ENCODE measurements at places on chromosomes 2 and 18. TPM values are rescaled to one million over a fixed set of nuclear protein-coding genes. Genes with fewer than 3 reads are reported as not detected.

DNA sequence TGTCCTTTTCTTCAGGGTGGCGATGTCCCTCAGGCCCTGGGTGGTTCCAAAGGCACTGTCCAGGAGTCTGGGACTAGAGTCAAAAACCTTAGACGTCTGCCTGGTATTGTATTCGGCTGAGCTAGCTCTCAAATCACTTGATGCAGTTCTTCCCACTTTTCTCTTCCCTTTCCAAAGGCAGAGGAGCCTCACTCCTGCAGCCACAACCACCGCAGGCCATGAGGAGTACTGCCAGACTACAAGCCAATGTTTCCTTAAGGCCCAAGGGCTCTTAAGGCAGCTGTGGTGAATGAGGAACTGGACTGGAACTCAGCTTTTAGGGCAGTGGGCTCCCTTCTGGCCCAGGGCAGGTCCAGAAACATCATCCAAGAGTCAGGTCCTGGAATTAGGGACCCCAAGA lies 360.7 kb downstream of the SPAG16 start:
- DNase-seq: no peak

DNA sequence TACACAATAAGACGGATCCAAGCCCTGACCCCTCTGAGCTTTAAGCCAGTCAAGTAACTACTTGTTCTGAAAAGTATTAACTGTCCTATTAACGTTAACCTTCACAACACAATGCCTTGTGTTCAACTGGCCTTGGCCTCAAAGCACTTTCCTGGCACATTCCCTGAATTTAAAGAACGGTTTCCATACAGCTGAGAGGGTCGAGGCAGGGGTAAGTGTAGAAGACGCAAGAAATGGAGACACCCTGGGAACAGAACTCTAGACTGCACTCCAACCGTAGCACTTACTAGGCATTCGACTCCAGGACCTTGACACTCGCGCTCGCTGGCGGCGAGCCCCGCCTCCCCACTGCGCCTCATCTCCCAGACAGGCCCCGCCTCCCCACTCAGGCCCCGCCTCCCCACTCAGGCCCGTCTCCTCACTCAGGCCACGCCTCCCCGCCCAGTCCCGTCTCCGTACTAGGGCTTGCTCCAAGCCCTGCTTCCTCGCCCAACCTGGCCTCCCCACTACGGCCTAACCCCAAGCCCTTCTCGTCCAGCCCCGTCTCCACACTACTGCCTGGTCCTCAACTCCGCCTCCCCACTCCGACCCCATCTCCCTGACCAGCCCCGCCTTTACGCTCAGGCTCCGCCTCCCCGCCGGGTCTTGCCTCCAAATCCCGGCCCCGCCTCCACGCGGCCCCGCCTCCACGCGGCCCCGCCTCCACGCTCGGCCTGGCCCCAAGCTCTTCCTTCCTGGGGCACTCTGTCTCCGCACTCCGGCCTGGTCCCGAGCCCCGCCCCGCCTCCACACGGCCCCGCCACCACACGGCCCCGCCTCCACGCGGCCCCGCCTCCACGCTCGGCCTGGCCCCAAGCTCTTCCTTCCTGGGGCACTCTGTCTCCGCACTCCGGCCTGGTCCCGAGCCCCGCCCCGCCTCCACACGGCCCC lies 887 bp upstream of the TMEM87B start:
- DNase-seq: peak; percentile 99

DNA sequence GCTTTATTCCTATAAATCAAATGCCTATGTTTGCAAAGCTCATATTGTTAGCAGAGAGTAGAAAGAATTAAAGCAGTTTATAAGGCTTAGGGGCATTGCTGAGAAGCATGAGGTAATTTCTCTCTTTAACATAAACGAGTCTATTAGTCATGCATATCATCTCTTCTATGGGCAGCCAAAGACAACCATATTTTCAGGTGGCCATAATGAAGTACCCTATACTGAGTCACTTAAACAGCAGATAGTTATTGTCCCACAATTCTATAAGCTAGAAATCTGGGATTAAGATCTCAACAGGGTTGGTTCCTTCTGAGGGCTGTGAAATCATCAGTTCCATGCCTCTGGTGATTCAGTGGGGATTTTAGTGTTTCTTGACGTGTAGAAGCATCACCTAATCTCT lies 277.5 kb downstream of the NR4A2 start:
- DNase-seq: no peak

GRCh38 chr2:27051902-27052645 lies 606 bp downstream of the AGBL5 start:
- peak; percentile 72 for DNase-seq

Gene ACKR3
- total RNA-seq: 75.6 TPM

GRCh38 chr2:237575869-237576862 lies 9.8 kb downstream of the PRLH start:
- no peak for DNase-seq

Gene NTSR2
- not detected for total RNA-seq

GRCh38 chr2:239015218-239015900 lies 167.5 kb downstream of the TWIST2 start:
- peak; percentile 22 for DNase-seq

DNA sequence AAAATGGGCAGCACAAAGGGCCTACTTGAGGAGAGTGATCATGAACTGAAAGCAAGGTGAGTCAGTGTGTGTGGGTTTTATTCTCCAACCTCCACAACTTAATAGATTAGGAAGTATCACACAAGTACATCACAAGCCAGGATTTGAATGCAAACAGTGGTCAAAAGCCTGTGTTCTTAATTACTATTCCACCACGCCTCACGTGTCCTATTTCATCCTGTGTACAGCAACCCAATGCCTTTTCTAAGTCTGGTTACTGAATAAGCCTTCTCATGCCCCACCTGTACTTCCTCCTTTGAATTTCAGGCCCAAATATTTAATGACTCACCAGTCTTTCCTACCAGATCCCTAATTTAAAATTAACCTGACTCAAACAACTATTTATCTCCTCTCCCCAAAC lies 755.7 kb upstream of the SLC8A1 start:
- DNase-seq: no peak

DNA sequence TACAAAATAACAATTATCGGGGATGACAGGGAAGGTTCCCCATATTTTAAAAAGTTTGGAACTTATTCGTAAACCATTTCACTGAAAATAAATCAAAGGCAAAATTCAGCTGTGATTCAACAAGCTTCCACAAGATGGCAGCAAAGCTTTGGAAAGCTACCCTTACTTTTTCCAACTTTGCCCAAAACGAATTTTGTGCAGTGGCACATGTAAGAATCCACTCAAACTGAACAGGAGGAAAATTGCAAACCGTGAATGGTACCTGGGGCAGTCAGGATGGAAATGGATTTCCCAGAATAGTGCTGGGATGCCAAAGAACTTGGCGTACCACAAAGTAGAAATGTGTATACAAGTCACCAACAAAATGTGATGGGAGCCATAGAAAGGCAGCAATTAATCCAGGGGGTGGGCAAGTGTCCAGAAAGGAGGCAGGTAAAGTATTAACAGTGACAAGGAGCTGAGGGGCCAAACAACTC lies 10.7 kb downstream of the RPL31 start:
- DNase-seq: no peak

DNA sequence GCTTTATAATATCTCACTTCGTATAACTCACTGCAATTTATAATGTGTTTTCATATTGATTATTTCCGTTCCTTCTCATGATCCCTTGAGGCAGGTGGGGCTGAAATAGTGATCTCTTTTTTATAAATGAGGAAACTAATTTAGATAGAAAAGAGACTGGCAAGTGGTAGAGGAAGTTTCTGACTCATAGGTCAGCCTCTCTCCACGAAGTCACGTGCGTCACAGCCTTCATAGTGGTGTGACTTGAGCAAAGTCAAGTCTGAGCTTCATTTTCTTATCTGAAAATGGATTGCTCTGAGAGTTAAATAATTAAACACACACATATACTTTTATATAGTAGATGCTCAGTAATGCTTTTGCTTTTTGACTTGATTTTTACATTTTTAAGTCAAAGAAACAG lies 19.9 kb downstream of the ABCG5 start:
- no peak for DNase-seq

Gene THADA
- total RNA-seq: 27.4 TPM

GRCh38 chr2:64451051-64451450 lies 2.9 kb upstream of the LGALSL start:
- no peak for DNase-seq

GRCh38 chr2:99725820-99726219 lies 236.0 kb upstream of the REV1 start:
- DNase-seq: no peak

DNA sequence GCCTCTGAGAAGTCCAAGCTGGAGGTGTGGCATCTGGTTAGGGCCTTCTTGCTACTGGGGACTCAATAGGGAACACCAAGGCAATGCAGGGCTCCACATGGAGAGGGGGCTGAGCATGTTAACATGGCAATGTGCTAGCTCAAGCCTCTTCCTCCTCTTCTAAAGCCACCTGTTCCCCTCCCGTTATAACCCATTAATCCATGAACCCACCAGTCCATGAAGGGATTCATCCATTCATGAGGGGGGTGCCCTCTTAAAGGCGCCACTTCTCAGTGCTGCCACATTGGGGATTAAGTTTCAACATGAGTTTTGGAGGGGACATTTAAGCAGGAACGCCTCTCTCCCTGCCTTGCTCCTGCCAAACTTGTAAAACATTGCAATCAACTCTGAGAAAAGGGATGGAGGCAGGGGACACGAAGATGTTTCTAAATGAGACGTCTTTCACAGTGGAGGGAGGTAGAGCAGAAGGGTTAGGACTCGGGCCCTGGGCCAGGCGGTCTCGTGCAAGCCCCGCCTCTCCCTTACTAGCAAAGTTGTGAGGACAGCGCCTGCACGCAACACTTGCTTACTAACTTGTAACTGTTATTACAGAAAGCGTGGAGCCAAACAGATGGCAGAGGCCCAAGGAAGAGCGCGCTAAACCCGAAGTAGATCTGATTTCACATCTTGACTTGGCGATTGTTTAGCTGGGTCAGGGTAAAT lies 118.2 kb upstream of the ZNF516 start:
- DNase-seq: no peak

Gene POTEJ
- total RNA-seq: not detected

GRCh38 chr2:130288467-130289403 lies 54.0 kb upstream of the IMP4 start:
- no peak for DNase-seq

Gene RBFA
- total RNA-seq: 23.1 TPM

Gene FBLN7
- total RNA-seq: 0.43 TPM

- DNase-seq: peak; percentile 41
These were observed 40.3 kb downstream of the CYP27C1 start for GRCh38 chr2:127179766-127180165.

GRCh38 chr2:136167721-136168475 lies 49.9 kb upstream of the CXCR4 start:
- no peak for DNase-seq

DNA sequence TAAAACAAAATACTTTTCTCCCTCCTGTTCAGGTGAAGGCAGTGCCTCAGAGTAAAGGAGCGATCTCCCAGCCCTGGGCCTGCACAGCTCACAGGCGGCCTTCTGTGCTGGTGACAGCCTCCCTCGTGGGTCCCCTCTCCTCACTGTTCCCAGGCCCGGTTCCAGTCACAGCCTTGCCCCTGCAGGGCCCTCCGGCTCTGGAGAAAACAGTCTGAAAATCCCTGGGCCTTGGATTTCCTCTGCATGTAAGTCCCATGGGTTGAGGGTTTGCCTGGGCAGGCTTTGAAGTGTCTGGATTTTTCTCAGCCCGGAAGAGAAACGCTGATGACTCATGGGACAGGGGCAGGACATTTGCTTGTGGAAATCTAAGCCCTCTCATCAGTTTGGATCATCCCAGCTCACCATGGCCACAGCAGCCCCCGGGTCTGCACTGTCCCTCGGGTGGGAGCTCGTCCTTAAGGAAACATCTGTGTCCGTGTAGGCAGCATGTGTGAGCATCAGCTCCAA lies 186.1 kb upstream of the RAB12 start:
- DNase-seq: no peak

DNA sequence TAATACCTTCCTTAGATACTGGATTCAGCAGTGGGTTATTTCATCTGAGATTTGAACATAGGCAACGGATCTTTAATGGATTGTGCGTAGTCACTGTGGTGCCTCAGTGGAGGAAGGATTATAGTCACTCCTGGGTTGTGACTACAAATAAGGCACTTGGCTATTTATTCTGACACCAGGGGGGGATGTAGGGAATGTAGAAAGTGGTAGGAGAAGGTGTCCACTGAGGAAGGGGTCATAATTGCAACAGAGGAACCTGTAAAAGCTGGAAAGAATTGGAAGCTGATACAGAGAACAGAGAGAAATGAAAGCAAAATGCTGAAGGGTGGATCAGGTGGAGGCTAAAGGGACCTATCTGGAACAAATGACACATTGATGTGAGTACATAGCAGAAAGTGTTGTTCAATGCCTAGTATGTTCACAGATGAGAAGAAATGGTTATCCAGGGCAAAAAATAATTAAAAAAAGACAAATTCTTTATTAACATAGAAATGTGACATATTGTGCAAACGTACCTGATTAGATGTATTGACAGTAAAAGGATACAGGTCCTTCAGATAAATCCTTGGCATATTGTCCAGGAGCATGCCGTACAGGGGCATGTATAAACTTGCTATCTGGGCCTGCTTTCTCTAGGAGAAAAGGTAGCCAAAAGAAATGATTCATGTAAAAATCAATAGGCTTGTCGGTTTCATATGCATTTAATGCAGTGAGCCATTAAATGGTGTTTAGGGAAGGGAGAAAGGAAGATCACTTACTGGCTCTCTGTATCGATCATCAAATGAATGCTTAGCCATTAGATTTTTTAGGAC lies 91.2 kb upstream of the CCDC195 start:
- DNase-seq: no peak

GRCh38 chr2:23579674-23580073 lies 194.7 kb downstream of the KLHL29 start:
- DNase-seq: no peak

DNA sequence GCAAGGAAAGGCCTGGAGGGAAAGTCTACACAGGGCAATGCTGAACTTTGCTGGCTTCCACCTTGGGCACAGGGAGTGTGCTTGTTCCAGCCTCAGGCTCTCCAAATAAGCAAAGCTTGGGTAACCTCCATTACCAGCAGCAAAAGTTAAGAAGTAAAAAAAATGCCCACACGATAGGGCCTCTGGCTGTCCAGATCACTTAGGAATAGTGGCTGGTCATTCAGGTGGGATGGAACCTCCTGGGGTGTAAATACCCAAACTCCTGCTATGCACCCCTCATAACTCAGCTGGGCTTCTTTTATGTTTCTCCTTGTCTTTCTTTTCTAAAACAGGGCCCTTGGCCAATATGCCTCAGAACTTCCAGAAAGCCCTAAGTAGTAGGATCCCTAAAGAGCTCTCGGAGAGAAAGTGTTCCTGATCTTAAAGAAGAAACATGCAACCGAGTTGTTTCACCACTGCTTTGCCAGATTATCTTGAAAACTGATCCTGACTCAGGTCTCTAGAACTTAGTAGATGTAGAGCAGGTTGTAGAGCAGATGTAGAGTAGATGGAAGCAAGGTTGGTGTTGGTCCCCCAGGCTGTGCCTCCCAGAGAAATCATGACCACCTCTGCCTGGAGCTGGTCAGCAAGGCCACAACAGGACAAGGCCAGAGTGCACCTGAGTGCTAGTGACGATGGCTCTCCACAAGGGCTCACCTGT lies 2.0 kb upstream of the OSR1 start:
- DNase-seq: no peak

Gene SOX11
- not detected for total RNA-seq

- no peak for DNase-seq
These were observed 256.5 kb upstream of the EPAS1 start for GRCh38 chr2:46040563-46041155.

All from ascending aorta (tissue), 2 donors.